ENCODE measurements at places on chromosomes 5 and 9.
A peak's percentile ranks its signal among the peaks of the same experiment; 100 is the strongest.

GRCh38 chr9:127569886-127570401, 42.1 kb upstream of the STXBP1 start:
- DNase-seq, result no peak

- DNase-seq, result no peak
These were observed 426.8 kb downstream of the KIAA0825 start for GRCh38 chr5:94191604-94192003.

DNA sequence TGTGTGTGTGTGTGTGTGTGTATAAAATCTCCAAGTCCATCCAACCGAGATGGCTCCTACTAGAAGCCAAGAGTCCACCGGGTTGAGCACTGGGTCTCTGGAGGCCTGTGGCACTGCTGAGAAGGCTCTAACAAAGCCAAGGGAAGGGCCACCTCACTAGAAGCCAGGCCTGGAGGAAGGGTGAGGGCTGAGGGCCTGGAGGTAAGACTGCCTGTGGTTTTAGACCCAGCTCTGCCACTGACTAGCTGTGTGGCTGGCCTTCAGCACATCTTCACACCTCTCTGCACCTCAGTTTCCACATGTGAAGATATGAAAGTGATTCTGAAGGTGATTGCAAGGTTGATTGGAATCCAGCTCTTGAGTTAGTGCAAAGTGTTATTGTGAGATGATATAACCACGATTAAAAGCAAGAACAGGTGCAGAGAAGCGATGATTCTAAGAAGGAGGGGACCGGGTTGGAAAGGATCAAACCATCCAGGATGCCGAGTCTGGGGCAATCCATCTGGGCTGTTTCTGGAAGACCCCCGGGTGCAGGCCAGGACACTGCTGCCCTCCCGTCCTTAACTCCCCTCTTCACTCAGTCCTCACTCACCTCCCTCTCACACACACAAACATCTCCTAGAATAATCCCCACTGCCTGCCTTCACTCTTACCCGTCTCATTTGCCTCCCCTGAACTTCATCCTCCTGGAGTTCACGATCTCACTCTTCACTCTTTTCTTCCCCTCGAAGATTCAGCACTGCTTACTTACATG, 2.3 kb downstream of the IL4 start:
- no peak for DNase-seq

GRCh38 chr5:139764886-139765408, 30.7 kb upstream of the PSD2 start:
- no peak for DNase-seq

GRCh38 chr5:113612060-113612496, 98.6 kb downstream of the YTHDC2 start:
- DNase-seq, result no peak

GRCh38 chr9:88781628-88782391, 209.5 kb upstream of the S1PR3 start:
- DNase-seq, result no peak

GRCh38 chr9:131651160-131651559, 88.7 kb downstream of the RAPGEF1 start:
- no peak for DNase-seq

DNA sequence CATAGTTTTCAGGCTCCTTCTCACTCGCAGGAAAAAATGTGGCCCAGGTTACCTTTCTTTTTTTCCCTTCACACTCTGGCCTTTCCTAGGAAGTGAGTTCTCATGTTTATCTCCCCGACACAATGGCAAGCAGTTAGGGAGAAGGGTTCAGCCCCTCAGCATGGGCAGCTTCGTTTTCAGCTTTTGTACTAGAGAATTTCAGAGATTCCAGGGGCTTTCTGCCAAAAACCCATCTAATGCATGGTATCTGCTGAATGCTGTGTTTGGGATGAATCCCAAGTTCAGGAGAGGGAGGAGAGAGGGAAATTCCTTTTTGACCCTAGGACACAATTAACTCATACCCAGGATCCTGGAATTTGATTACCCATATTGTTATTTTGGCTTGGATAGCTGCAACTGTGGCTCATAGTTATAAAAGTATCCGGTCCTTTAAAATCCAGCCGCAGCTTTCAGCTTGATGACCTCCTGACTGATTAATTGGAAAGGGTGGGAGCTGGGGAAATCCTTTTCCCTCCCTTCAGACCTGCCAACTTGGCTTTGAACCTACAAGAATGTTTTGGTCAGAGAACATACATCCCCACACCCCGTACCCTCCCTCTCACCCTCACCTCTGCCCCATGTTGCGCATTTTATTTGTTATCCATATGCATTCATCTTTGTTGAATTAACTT, 78.4 kb downstream of the TMEM252 start:
- DNase-seq, result no peak

- no peak for DNase-seq
These were observed 415.1 kb downstream of the MLLT3 start for GRCh38 chr9:20207176-20207575.

DNA sequence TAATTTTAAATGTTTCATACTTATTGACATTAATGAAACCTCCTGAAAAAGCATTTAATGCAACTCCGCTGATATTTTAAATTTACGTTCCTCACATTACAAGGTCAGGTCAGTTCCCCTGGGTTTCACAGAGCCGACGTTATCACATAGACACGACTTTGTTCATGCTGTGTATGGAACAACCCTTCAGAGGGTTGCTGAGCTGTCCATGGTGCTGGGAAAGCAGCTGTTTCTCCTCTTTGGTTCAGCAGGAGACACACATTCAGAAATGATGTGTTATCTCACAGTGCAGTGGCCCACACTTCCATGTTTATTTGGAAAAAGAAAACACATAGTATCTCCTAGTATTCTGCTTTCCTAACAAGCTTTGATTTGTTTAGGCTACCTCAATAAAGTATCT, 53.5 kb downstream of the PPP2R2B start:
- no peak for DNase-seq

- no peak for DNase-seq
These were observed 10.4 kb downstream of the CCL28 start for GRCh38 chr5:43401827-43402226.

DNA sequence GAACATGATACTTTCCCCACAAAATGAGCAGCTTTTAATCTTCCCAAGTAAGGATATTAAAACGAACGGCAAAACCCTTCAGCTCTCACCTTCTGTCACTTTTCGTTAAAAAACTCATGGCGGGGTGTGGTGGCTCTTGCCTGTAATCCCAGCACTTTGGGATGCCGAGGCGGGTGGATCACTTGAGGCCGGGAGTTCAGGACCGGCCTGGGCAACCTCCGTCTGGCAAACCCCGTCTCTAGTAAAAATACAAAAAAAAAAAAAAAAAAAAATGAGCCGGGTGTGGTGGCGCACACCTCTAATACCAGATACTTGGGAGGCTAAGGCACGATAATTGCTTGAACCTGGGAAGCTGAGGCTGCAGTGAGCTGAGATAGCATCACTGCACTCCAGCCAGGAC, 902 bp downstream of the TMED9 start:
- no peak for DNase-seq

- no peak for DNase-seq
These were observed 117.4 kb downstream of the FBXL17 start for GRCh38 chr5:108264533-108264932.

- DNase-seq, result peak; percentile 24
These were observed at the start of gene LPAR1 for GRCh38 chr9:111038331-111039230. LPAR1 (minus strand) TSS chr9:111038470; CDS start chr9:110972117, 66,353 bp downstream.

DNA sequence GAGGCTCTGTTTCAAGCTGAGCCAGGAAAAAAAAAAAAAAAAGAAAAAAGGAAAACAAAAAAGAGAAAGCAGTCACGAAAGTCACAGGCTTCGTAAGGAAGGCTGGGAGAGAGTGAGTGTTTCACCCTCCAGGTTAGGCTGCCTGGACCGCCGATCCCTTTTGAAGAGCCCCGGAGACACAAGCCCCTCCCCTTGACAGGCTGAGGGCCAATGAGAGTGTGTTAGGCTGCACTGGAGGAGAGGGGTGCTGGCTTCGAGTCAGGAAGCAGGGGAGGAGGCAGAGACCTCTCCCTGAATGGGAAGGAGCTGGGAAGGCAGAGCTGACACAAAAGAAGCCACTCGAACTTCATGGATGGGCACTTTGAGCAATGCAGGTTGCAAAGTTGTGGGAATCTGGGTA, at the start of gene NMUR2:
Gene NMUR2 (minus strand): TSS at position 135 of the 400 bp plus-strand sequence. CDS start 166 bp downstream, outside the sequence.
- DNase-seq, result no peak

DNA sequence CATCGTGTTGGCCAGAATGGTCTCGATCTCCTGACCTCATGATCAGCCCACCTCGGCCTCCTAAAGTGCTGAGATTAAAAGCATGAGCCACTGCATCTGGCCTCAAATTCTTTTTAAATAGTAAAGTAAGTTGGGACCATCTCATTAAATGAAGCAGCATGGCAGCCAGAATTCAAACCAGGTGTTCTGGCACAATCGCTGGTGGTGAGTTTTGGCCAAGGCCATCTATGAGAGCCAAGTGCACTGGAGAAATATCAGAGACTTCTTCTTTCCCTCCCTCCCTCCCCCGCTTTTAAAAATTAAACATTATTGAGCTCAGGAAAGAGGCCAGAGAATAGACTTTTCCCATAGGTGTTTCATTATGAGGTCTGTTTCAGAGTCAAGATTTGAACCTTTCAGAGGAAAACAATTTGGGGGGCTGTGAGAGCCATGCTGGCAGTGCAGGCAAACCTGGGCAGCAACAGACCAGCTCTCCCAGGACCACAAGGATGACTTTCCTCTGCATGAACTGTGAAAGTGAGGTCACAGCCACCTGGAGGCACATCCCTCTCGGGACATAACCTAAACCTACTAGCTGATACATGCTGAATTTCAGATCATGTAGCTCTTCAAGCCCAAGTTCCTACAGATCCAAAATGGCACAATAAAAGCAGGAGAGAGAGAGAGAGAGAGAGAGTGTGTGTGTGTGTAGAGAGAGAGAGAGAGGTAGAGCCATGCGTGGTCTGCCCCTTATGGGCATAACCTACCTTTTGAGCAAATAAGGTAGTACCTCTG, 94.6 kb upstream of the DMRT1 start:
- DNase-seq, result no peak

- DNase-seq, result no peak
These were observed 102.7 kb downstream of the FBXO38 start for GRCh38 chr5:148486456-148486855.

DNA sequence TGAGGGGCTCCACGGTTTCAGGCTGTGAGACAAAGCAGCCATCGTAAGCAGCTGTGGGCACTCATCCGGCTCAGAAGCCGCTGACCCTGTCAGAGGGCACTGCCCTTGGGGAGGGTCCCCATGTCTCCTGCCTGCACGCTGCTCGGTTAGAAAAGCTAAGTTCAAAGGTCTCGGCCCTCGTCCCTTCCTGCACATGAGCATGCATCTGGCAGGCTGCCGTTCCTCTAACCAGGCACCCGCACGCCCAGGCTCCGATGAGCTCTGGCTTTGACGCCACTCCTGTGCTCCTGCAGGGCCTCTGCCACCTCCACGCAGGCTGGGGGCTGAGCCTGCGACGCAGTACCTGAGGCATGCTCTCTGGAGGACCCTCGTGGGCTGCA, 51.3 kb downstream of the NKD2 start:
- DNase-seq, result no peak

DNA sequence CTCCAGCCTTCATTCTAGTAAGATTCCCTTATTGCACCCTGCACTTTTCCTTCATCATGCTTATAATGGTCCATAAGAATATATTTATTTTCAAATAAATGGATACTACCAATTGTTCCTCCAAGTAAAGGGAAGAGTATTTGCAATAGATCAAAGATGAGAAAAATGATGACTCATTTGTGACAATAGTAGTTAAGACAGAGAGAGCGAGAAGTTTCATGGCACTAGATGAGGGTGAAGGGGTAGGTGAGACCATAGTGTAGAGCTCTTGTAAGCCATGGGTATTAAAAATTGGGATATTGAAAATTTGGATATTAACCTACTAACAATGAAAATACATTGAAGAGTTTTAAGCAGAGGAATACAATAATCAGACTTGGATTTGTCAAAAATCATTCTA, 404.6 kb downstream of the EFNA5 start:
- DNase-seq, result no peak

- DNase-seq, result no peak
These were observed 163.8 kb downstream of the SYK start for GRCh38 chr9:90965226-90966030.

GRCh38 chr9:34499076-34499475, 23.7 kb downstream of the ENHO start:
- no peak for DNase-seq

GRCh38 chr9:89638893-89639292, 34.1 kb downstream of the GADD45G start:
- DNase-seq, result no peak

- no peak for DNase-seq
These were observed 98.8 kb downstream of the CARTPT start for GRCh38 chr5:71817891-71818290.

All from T1000 (cell line).